ENCODE measurements at places on chromosomes 6 and 20.

- DNase-seq: no peak
Measured at GRCh38 chr6:78253618-78254017, 600.8 kb downstream of the MEI4 start.

GRCh38 chr6:40108736-40109135, 174.5 kb upstream of the MOCS1 start:
- no peak for DNase-seq

DNA sequence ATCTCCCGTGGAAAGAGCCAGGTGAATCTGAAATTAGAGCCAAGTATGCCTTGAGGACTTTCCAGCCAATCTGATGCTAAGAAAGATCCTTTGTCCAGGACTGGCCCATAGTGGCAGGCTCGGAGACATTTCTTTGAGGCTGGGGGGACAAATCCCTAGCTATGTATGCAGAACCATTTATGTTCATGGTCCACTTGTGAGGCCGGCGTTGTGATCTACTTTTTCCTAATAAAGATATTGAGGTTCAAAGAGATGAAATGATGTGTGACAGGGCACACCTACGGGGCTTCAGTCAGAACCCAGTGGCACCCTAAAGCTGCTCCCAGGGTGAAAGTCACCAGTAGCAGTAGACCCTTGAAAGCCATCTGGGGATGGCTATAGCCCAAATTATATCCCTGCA, 120.3 kb upstream of the MAFB start:
- no peak for DNase-seq

- DNase-seq: no peak
Measured at GRCh38 chr6:3608159-3608558, 143.4 kb downstream of the PXDC1 start.

- no peak for DNase-seq
Measured at GRCh38 chr6:34839666-34840352, 47.9 kb downstream of the BLTP3A start.

DNA sequence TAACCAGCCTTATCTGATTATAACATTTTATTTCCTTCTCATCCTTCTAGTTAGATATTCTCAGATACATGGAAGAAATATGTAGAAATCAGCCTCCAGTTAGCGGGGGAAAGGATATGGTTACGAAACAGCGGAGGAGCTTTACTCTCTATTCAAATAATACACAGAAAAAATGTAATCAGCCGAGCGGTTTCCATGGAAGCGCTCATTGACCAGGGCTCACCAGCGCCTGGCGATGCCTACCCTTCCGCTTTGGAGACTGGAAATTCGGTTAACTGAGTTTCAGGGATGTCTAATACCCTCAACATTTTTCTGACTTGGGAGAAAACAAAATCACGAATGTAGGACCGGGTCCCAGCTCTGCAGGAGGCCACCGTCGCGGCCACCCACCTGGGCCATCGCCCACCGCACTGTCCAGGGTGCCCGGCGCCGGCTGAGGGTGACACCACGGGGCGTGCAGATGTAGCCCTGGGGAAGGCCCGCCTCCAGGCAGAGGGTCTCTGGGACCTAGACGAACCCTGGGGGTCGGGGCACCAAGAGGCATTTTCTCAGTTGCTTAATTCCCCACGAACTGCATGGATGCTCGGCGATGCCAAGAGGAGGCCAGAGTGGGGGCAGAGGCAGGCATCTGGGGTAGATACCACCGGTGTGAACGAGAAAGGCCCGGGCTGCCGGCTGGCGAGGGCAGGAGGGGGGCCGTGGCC, 1.7 kb downstream of the PRR18 start:
- DNase-seq: no peak

GRCh38 chr20:52012079-52012478, 179.5 kb downstream of the ZFP64 start:
- DNase-seq: no peak

DNA sequence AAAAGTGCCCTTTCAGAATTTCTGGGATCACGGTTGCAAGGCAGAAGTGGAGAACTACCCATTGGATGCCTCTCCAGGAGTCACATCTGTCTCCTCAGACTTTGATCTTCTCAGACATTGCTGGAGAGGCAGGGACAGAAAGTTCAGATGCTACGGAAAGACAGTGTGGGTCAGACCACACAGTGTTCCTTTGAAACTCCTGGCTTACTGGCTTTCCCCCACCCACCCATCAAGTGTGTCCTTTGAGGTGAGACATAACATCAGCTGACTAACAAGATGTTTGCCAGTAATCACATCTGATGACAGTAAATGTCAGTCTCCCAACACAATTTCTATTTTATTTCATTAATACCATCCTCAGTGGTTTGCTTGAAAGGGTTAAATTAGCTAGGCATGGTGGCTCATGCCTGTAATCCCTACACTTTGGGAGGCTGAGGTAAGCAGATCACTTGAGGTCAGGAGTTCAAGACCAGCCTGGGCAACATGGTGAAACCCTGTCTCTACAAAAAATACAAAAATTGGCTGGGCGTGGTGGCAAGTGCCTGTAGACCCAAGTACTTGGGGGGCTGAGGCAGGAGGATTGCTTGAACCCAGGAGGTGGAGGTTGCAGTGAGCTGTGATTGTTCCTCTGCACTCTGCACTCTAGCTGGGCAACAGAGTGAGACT, 67.2 kb upstream of the SNX9 start:
- DNase-seq: peak; percentile 36

DNA sequence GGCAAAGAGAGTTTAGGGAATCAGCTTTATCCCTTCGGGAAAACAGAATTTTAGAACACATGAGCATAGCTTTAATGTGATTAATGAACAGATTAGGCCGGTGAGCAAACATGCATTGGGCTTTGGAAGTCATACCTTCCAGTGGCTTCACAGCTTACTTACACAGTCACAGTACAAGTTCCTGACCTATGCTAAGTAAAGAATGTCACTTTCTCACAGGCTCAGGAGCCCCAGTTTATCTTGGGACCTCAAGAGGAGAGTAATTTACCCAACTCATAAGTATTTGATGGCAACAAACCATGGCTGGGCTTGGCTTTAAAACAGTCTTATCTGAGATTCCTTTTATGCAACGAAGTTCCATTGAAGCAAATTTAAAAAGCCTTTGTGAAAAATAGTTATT, 195.9 kb downstream of the AKAP7 start:
- DNase-seq: no peak

DNA sequence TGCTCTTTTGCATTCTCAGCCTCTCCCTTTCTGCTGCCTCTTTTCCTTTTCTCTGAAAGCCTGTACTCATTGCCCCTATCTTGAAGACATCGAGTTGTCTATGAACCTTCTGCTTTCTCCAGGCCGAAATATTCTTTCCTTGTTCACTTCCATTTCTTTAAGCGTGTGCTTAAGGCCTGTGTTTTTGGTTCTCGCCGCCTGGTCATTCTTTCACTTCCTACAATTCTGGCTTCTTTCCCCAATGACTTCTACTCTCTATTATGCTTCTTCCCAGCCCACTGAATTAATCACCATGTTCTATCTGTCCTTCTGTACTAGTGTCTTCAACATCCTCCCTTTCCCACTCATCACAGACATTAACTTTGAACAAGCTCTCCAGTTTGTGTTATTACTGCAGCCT, 69.6 kb downstream of the C6orf52 start:
- DNase-seq: no peak

DNA sequence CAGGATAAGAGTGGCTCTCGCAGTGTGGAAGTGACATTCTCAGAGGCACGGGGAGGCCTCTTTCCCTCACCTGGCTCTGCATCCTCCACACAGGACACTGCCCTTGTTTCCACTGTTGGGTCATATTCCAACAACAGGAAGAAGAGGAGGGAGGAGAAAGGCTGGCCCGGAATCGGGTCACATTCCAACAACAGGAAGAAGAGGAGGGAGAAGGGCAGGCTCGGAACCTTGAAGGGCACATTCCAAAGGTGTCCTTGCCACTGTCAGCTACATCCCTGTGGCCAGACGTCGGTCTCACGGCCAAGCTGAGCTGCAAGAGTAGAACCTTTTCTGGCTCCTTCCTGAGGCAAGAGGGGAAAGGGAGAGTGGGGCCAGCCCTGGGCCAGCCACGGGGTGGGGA, 25.4 kb downstream of the CHRNA4 start:
- no peak for DNase-seq

DNA sequence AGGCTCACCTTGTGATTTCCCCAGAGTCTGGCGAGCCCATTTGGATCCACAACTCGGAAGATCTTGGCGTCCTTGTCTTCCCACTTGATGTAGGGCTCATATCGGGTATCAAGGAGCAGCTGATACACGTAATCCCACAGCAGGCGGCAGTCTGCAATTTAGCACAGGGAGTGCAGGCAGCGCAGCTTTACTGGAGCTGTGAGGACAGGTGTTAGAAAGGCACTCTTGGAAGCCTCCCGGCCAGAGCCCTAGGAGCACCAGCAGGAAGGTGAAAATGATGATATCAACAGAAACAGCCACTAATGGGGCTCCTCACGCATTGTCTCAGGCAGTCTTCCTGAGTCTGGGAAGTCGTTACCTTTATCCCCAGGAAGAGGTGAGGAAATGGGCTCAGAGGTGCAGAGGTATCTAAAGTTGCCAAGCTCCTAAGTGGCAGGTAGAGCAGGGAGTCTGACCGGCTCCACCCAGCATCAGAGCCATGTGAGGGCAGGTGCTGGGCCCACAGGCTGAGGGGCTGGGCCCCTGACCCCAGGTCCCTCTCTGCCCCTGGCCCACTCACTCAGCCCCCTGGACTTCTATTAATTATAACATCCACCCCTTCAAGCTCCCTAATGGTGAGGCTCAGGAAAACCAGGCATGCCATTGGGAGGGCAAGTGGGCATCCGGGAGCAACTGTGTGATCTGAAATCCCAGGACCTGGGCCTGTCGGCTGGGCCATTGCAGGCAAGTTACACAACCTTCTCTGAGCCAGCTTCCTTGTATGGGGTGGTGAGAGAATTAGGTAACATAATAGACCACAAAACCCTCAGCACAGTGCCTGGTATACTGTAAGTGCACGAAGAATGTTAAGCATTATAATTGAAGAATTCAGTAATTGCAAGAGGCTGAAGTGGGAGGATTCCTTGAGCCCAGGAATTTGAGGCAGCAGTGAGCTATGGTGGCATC, 18.3 kb downstream of the ETV7 start:
- DNase-seq: no peak

DNA sequence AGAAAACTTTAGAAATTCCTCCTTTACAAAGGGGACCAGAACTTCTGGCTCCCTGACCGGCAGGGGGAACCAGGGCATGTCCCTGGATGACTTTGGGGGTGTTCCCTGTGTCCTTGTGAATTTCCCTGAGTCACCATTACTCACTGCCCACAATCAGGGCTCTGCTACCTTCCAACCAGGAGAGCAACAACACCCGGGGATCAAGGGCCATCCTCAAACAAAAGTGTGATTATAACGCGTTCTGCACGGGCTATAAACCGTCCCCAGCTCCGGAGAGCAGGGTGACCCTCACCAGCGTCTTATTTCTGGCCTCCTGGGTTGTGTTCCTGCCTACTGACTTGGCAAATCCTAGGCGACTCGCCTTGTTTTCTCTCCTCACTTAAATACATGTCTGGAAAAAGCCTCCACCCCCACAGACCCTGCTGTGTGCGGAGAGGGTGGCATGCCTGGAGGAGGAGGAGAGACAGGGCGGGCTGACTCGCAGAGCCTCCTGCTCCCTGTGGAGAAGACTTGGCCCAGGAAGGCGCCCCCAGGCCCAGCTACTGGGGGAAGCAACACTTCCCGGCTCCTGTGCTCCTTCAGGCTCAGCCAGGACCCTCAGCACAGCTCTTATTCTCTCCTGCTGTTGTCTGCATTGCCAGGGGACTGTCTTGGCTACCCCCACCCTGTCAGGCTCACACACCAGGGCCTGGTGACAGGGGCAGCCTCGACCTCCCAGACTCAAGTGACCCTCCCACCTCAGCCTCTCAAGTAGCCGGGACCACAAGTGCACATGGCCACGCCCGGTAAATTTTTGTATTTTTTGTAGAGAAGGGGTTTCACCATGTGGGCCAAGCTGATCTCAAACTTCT, 54.1 kb downstream of the FGD2 start:
- DNase-seq: no peak

- DNase-seq: no peak
Measured at GRCh38 chr6:46961711-46962110, 40.0 kb upstream of the ADGRF5 start.

GRCh38 chr6:143059663-143060353, 881 bp upstream of the AIG1 start:
- peak; percentile 39 for DNase-seq

DNA sequence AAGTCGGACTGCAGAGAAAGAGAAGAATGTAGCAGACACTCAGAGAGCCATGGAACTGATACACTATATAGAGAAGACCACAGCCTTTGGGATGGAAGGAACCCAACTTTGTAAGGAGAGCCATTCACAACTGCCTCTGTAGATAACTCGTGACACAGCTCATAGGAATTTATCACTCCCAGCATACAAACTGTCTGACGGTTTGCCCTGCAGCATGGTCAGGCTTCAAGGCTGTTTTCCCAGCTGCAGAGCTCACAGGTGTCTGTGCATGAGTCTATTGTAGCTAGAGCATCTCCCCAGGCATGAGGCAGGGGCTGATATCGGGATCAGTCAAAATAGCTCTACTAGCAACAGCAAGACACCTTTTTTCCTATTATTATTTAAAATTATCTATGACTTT, 130.5 kb upstream of the DTNBP1 start:
- no peak for DNase-seq

- no peak for DNase-seq
Measured at GRCh38 chr20:36113036-36113435, 41.5 kb upstream of the EPB41L1 start.

DNA sequence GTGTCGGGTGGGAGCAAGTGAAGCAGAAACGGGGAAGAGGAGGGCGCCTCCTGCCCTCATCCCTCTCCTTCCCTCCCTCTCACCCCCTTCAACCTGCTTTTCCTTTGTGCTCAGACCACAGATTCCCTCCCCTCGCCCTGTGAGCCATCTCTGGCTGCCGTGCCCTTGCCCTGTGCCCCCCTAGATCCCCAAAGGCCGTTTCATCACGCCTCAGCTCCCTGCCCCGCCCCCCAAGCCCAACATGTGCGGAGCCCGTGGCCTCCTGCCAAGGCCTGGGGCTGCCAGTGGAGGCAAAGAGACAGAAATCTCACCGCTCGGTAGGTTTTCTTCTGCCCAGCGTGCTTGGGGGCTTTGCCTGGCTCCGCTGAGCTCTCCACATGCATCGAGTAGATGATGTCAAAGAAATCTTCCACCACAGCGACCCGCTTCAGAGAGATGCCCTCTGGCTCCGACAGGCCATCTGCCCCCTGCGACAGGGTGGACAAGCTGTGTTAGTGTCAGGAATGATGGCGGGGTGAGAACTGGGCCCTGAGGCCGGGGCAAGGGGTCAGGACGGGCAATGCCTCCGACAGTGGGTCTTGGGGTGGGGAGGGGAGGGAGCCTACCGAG, 57.6 kb downstream of the NOL4L start:
- no peak for DNase-seq

All from central memory CD4-positive, alpha-beta T cell (primary cell).